ENCODE measurements at places on chromosomes 11 and 22.

GRCh38 chr22:28188178-28188879 is 269.3 kb upstream of the PITPNB start:
- no peak for DNase-seq

DNA sequence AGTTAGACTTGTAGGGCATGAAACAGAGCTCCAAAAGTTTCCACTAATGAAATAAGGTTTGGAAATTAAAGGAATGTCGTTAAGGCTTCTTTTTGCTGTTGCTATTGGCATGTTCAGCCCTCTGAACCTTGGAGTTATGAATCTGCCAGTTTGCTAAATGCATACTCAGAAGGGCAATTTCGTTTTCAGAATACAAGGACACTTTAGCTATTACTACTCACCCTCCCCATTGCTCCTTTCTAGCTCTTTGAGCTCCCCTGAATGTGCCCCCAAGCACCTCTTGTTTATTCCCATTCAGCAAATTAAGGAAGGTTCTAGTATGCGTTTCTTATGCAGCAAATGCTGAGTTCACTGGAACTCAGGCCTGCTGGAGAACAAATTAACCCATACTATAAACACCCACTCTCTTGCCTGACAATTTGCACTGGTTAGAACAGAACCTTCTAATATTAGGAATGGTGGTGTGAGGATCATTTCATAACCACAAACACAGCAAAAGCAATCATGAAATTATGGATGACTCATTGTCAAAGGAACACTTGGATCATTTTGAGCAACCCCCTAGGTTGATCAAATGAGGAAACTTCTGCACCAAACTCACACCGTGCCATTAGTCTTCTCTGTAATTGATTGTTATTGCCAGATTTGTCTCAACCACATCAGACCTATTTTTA is 26.2 kb upstream of the LIN7C start:
- DNase-seq, result no peak

- no peak for DNase-seq
Measured at GRCh38 chr11:7849018-7849417, 52.3 kb upstream of the OR5P2 start.

DNA sequence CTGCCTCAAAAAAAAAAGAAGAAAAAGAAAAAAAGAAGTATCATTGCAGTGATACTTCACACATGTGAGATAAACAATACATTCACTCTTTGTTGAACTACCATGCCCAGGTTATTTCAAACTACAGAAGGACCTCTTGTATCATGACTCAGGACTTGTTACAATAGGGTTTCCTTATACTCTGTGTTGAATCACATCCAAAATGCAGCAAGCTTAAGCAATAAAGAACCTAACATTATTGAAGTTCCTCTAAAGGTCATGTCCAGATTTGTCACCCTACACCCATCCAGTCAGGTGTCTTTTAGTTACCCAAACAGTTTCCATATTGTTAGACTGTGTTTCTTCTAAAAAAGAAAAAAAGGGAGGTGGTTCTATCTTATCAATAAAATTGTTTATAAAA is 26.9 kb upstream of the ALKBH3 start:
- DNase-seq, result no peak

- DNase-seq, result no peak
Measured at GRCh38 chr22:42217752-42218280, 52.6 kb downstream of the TCF20 start.

- peak; percentile 13 for DNase-seq
Measured at GRCh38 chr22:28015676-28016601, 96.9 kb upstream of the PITPNB start.

- no peak for DNase-seq
Measured at GRCh38 chr22:35043252-35043933, 22.6 kb upstream of the ISX start.

DNA sequence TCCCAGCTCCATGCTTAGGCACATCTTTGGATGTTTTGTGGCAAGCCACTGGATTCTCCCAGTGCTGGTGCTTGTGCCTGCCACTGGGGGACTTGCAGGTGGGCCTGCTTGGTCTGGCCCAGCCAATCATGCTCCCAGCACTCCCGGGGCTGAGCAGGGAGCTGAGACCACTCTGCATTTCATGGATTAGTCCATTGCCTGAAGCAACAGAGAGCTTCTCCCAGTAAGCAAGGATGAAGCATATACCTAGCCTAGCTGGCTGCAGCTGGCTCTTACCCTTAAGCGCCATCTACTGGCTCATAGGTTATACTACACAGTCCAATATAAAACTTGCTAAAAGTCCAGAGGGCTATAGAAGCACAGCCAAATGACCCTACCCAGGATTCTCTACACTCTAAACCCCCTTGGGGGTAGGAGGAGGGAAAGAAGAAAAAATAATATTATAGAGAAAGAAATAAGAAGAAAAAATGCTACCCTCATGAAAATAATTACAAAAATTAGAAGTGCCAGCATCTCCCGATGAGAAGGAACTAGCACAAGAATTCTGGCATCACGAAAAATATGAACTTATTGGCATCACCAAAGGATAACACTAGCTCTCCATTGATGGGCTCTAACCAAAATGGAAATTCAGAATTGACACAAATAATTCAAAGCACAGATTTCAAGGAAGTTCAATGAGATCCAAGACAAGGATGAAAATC is 275.3 kb downstream of the C11orf87 start:
- no peak for DNase-seq

DNA sequence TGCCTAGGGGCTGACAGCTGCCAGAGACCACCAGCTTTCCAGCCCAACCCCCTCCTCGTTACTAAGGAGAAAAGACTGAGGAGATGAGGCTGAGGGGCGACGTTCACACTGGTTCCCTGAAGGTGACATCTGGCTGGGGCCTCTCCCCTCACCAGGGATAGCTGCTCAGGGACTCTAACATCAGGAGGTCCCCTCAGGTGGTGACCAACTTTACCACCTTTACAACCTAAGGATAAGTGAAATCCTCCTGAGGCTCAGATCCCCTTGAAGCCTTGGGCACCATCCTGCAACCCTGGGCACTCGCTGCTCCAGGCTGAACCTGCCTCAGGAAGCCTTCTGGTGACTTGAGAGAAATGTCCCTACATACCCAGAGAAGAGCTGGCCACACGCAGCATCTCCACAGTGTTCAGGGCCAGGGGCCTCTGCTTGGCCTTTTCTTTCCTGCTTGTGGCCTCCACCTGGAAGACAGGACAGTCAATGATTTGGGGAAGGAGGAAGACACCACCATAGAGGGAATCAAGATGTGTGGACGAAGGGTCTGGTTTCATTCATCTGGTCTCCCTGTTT is 12.4 kb upstream of the PPM1F start:
- DNase-seq, result no peak

DNA sequence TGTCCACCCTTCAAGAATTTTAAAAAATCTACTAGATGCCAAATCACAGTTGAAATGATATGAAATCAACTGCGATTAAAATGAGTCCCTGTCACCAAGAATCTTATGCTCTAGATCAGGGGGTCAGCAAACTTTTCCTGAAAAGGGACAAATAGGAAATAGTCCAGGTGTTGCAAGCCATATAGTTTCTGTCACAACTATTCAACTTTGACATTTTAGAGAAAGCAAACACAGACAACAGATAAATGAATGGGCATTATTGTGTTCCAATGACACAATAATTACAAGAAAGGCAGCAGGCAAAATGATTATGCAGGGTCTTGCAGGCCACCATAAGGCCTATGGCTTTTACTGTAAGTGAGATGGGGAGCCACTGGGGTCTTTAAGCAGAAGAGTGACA is 58.6 kb downstream of the IMMP1L start:
- DNase-seq, result no peak

- no peak for DNase-seq
Measured at GRCh38 chr22:43148581-43148980, 2.8 kb upstream of the TSPO start.

DNA sequence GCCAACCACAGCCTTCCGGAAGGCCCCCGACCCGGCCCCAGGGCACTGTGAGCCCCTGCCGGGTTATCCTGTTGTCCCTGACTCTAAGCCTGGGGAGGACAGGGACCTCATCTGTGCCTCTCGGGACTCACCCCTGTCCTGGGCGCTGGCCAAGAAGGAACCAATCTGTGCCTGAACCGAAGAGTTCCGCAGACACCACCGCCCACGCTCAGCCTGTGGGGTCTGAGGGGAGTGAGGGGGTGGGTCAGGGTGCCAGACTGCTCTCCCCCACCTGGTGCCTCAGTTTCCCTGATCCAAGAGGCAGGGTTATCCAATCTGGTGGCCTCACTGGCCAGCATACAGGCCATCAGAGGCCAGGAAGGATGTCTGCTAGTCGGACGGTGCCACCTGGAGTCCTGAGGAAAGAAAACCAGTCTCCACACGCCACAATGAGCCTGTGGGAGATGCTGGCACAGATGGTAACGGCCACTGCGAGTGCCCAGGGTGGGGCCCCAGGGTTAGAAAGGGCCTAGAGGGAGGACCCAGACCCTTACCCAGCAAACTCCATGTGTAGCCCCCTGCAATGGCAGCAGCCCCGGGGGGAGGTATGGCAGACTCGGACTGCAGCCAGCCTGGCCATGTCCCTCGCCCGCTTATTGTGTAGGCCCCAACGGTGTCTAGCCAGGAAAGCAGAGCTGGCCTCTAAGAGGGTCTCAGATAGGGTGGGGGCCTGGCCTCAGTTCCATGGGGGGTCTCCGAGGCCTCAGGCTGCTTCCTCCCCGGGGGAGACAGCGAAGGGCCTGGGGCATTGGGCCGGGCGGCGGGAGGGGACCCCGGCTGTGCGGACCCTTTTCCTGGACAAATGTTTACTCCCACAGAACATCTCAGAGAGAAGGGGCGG is 827 bp upstream of the TNNT3 start:
- DNase-seq, result peak; percentile 37

GRCh38 chr11:45341372-45341771 is 55.2 kb upstream of the SYT13 start:
- DNase-seq, result no peak

DNA sequence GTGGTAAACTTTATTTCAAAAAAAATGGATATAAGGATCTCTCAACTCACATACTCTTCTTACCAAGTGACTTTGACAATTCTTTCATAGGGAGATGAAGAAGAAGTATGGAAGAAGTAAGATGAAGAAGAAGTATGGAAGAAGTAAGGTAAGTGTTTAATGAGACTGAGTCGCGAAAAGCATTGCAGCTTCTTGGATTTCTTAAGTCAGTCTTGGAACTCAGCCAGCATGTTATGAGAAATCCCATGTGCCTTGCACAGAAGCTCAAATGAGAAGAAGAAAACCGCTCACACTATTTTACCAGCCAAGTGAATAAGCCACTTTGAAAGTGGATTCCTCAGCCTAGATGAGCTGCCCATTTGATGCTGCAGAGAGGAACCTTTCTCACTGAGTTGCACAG is 332.0 kb upstream of the CCDC179 start:
- DNase-seq, result no peak

- DNase-seq, result no peak
Measured at GRCh38 chr11:7577291-7578190, 63.7 kb downstream of the PPFIBP2 start.

DNA sequence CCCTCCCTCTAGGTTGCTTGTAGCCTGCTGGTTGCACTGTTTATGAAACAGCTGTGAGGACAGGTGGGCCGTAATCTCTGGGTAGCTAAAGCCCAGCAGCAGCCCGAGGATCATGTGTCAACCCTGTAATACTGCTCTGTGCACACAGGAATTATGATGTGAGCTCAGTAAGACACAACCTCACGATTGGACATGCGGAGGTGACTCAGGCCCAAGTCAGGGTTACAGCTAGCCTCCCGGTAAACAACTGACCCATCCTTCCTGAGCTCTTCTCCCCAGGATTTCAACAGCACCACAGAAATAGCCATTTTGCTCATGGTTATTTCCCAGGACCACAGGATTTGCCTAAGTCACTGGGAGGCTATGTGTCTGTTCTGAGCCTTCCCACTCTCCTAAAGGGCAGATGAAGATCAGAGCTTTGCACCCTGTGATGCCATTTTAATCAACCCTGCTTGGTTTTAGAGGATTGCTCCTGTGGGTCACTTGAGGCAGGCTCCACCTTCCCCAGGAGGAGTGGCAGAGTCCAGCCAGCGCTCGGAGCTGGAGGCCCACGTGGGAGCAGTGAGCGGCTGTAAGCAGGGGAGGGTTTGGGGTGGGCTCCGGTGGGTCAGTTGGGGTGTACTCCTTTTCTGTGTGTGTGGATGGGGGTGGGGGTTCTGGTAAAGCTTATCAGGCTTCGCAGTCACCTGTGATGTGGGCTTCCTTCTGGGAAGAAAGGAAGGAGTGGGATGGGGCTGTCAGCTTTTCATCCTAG is at the start of gene AMPD3:
Gene AMPD3, plus strand, starts transcription at position 387 of the 754 bp plus-strand sequence. CDS start 6,256 bp downstream, outside the sequence.
- DNase-seq, result no peak

GRCh38 chr11:363948-364761 is 5.1 kb upstream of the B4GALNT4 start:
- DNase-seq, result peak; percentile 61

GRCh38 chr22:35617137-35617755 is at the start of gene MB:
TSS of gene MB (minus strand) at chr22:35617329. CDS start at chr22:35617257, 72 bp downstream.
- no peak for DNase-seq

GRCh38 chr22:23155831-23156230 is 10.6 kb downstream of the RAB36 start:
- no peak for DNase-seq

- DNase-seq, result no peak
Measured at GRCh38 chr22:26927821-26928220, 270.4 kb downstream of the MIAT start.

DNA sequence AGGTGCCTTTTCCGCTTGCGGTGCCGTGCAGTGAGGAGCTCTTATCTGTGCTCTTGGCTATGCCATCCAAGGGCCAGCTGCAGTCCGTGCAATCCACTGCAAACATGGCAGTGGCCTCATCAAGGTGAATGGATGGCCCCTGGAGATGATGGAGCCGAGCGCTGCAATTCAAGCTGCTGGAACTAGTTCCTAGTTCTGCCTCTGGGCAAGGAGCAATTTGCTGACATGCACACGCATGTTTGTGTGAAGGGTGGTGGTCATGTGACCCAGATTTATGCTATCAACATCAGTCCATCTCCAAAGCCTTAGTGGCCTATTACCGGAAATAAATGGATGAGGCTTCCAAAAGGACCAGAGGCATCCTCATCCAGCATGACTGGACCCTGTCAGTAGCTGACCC is 3.1 kb upstream of the EHD1 start:
- no peak for DNase-seq

- peak; percentile 73 for DNase-seq
Measured at GRCh38 chr11:65625628-65626342, 10.2 kb downstream of the PCNX3 start.

GRCh38 chr11:110356762-110357671 is 60.6 kb upstream of the RDX start:
- no peak for DNase-seq

- DNase-seq, result no peak
Measured at GRCh38 chr11:111308140-111308539, 9.8 kb downstream of the POU2AF3 start.
